ENCODE measurements at places on chromosomes 1 and 21.

DNA sequence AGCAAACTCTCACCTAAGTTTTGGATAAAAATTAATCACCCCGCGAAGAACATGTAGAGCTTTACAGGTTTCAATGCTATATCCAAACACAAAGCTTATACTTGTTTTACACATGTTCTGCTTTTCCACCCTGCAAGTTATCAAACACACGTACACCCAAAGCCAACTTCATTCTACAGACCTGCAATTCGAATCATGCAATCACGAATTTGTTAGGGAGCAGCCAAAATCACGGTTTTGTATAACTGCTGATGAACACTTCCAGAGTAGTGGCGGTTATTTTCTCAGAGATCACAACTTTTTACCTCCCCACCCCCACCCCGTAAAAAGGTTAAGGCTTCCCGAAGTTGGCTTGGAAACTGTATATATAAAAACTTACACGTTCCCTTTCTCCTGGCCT, 1.4 kb downstream of the HMGN1 start:
- no peak for DNase-seq

DNA sequence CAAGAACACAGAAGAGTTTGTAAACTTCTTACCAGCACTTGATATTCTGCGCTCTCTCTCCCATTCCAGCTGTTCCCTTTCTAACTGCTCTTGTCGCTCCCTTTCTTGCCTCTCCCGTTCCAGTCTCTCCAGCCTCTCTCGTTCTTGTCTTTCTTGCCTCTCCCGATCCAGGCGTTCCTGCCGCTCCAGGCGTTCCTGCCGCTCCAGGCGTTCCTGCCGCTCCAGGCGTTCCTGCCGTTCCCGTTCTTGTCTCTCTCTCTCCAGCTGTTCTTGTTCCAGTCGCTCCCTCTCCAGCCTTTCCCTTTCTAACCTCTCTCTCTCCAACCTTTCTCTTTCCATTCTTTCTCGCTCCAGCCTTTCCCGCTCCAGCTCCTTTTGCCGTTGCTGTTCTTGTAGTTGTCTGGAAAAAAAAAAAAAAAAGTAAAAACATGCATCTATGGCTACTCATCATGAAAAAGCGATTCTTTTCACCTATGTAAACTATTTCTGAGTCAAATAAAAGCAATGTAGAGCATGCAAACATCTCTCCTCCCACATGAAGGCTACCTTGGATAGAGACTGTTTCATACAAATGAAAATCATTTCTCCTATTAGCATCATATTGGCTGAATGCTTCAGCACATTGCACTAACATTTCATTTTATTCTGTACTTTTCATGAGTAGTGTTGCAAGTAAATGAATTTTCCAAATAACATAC, 91.5 kb upstream of the LBR start:
- DNase-seq: no peak

DNA sequence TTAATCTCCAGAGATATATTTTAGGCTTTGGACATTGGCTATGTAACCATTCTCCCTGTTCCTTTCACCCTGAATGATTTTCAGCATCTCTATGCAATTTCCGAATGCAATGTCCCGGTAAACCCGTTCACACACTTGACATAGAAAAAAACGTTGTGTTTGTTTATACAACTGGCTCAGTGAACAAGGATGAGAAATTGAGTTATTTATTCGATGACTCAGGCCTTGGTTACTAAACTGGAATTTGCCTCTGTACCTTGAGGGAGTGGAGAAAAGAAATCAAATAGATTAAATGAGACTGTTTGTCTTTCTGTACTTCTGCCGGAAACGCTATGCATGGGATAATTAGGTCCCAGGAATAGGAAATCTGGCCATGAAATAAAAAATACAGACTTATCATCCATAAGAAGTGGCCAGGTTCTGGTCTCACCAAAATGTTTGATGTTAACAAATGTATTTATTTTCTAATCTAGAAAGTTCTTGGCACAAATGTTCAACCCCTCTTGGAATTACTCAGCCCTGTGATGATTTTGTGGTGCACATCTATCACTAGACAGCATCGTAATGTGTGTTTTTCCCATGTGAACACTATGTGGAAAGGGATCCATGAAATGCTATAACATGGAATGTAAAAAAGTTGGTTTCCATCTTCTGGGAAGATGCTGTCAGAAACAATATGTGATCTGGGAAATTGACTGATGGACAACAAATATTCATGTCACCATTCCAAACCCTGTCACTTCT, 253.9 kb downstream of the DUSP10 start:
- peak; percentile 50 for DNase-seq

DNA sequence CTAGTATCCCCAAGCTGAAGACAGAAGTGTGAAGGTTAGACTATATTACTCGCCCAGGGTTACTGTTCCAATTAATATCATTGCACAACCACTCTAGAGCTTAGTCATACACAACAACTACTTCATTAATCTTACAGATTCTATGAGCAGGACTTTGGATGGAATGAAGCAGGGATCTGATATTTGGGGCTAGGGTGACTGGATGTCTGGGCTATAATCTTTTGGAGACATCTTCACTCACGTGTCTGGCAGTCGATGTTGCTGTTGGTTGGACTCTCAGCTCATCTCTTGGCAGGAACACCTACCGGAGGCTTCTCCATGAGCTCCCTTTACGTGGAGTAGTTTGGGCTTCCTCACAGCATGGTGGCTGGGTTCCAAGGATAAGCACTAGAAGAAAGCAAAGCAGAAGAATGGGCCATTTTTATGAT, 519.2 kb upstream of the B3GALT2 start:
- no peak for DNase-seq

DNA sequence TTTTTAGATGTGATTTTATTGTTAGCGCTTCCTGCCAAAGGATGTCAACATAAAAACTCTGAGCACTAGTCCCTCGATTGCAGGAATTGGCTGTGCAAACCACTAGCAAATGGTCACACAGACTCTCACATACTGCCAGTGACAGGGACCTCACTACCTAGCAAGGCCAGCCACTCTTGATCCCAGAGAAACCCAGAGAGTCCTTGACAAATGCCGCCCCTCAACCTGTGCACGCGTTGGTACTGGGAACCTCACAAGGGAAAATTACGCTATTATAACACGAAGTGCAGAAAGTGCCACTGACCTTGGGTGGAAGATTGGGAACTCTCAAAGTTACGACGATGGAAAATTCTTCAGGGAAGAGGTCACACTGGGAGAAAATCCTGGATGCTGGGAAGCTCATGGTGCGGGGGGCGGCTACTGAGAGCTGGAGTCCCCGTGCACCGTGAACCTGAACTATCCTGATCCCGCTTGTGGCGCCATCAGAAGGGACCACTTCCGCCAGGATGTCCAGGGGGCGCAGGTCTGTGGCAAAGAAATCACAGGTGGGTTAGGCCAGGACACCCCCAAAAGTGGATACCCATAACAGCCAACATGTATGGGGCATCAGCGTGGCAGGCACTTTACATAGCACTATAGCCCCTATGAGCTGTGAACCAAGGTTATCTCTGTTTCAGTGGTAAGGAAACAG, 5.9 kb upstream of the KRTAP10-4 start:
- DNase-seq: no peak

DNA sequence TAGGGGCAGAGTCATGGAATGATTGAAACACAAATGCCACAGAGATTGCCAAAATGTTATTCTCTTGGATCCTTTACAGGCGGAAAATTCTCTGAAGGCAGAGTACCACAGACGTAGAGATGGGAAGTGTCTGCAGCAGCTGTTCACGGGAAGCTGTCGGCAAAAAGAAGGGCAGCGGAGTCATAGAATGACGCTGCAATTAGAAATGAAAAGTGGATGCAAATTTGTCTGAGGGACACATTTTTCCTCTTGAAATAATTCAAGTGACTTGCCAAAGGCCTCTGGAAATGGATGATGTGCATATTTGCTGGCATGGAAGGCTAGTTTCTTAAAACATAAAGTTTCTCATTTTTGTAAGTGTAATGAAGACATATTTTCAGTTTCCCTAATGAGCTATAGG, 77.5 kb upstream of the PLD5 start:
- no peak for DNase-seq

Data from brain microvascular endothelial cell (primary cell).